CD4-positive, alpha-beta T cell treated with Interleukin-10 for 1 hour (primary cell): ENCODE measurements at places on chromosomes 2 and 18.

DNA sequence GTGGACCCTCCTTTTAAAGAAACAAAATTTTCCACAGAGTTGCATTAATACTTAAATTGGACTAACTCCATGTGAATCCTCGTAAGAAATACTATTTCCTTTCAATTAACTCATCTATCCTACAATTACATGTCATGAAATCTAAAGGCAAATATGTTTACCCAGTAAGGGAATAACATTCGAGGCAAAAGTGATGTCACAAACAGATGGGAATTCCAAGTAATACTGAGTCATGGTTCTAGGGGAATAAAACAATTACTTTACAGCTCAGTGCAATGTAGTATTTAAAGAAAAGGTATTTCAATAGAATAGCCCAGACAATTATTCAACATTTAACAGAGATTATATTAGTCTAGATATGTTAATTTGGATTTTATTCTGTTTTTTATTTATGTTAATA lies 205.8 kb downstream of the ZNF385B start:
- DNase-seq = no peak

DNA sequence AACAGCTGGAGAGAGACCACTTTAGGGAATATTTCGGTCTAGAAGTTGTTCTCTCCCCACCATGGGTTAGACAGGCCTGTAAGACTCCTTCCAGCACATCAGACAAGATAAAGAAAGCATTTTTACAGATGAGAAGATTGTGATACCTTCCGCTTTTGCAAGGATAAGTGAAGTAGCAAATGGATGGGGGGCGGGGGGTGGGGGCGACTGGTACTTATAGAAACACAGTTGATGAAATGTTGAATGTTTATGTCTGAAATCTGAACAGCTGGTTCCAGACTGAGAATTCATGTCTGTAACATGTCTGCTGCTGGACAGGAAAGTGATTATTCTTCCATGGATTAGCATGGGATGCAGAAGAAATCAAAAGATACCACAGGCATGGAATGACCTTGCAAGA lies 90.5 kb upstream of the FN1 start:
- DNase-seq = no peak

DNA sequence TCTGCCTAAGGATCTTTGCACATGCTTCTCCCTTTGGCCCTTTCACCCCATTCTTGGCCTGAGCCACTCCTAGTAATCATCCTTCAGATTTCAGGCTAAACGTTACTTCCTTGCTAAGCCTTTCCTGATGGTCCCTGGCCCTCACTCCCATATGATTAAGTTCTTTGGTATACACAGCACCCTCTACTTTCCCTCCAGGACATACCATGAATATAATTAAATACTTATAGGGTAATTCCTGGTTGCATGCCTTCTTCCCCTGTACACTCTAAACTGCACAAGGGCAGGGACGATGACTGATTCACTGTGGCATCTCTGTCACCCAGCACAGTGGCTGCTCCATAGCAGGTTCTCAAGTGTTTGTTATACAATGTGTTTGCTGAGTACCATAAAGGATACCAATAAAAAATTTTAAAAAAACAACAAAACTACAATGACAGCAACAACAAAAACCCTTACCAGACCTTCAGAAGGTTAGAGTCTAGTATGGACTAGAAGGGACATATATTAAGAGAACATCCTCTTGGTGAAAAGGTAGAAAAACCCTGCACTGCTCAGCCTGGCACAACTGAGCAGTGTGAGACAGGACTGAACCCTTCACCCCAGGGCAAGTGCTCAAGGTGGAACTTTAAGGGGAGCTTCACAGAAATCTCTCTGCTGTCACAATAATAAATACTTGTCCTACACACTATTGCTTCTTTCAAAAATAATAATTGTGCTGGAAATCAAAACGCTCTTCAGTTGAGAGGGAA lies 76.2 kb downstream of the AAK1 start:
- no peak for DNase-seq

DNA sequence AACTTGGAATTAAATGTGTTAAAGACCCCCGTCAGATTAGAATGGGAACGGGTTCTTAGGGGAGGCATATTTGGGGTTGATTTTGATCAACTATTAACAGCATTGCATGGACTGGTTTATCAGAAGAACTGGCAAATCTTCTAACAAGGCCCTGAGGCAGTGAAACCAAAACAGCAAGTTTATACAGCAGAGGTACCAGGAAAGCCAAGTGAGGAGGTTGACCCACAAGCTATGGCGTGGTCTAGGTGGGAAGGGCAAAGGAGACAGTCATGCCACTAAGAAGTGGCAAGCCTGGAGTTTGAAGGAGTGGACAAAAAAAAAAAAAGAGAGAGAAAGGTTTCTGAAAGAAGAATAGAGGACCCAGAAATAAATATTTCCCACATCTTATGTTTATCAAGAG lies 187.0 kb downstream of the MREG start:
- DNase-seq = no peak

DNA sequence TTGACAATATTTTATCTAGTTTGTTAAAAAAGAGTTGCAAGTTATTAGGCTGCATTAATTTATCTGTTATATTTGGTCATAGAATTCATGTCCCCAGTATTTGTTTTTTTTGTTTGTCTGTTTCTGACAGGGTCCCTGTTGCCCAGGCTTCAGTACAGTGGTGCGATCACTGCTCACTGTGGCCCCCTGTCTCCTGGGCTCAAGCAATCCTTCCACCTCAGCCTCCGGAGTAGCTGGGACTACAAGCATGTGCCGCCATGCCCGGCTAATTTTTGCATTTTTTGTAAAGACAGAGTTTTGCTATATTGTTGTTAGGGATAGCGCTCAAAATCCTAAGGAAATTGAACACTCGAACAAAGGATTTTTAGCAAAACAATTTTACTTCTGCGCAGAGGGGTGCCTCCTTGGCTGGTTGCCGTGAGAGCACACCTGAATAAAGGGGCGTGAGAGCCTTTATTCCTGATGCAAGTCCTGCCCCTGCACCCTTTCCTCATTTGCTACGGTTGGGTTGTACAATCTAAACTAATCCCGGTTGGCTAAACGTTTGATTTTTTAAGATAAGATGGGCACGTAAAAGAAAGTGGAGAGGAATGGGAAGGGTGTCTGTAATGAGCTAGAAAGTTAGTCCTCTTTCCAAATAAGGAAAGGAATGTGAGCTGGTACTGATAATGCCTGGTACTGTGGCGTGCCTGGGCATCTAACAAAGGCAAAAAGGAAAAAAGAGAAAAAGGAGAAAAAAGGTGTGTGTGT lies 65.5 kb downstream of the COMMD1 start:
- no peak for DNase-seq

GRCh38 chr2:127308586-127309138 lies 14.7 kb upstream of the ERCC3 start:
- no peak for DNase-seq

DNA sequence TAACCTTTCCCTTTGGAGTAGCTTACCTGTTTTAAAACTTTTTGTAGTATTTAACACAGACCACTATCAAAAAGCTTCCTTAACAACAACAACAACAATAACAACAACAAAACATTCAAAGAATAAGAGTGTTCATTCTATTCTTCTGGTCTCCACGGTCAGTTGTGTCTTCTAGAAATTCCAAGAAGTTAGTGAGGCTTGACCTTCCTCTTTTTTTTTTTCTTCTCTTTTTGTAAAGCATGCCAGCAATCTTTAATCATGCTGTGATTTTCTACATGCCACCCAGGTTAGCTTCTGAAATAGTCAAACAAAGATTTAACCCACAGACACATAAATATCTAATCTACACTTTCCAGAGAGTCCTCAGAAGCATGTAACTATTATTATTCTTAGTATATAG lies 28.4 kb upstream of the KLHL14 start:
- DNase-seq = no peak
